ENCODE measurements at places on chromosomes 7 and 10.

GRCh38 chr10:127612-128432 lies 7.4 kb upstream of the ZMYND11 start:
- DNase-seq, result no peak

DNA sequence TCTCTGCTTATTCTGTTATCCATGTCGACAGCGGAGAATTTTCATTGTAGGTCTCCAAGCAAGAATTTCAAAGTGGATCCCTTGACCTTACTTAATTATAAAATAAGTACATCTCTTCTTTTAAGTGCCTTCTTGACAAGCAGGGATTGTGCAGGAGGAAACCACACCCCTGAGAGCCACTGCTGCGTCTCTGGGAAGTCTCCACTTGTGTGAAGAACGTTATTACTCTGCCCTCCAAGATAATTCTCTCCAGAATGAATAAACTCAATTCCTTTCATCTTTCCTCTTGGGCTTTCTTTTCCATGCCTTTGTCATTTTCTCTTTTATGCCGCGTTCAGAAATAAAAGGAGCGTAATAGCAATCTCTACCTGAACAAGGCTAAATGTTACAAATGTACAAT lies 1030.9 kb upstream of the LRRTM3 start:
- DNase-seq, result no peak

GRCh38 chr7:66307591-66308215 lies 102.6 kb downstream of the TPST1 start:
- no peak for DNase-seq

GRCh38 chr7:141679014-141679413 lies 23.0 kb downstream of the DENND11 start:
- DNase-seq, result no peak

- no peak for DNase-seq
These were observed 244.5 kb upstream of the ANKRD30A start for GRCh38 chr10:36880898-36881297.

DNA sequence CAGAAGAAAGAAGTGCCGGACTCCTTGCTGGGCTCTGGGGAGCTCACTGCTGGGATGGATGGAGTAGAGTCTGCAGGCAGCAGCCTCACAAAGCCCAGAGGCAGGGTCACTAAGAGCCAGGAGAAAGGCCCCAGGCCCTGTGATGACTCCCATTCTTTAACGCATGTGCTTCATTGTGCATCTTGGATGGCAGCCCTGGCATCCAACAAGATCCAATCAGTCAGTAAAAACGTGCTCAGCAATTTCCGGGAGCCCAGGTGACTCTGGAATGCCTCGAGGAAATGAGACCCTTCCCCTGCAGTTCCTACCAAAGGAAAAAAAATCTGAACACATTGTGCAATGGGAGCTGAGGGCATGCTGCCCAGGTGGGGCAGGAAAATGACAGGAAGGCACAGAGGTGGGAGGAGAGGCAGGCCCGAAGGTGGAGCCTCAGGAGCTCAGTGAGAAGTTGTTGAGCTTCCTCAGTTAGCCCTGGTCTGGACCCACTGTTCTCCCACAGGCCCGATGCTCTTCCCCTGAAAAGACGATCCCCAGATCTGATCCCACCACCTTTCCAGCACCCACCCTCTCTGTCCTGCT lies 60.7 kb upstream of the TMEM72 start:
- DNase-seq, result no peak

GRCh38 chr7:15662451-15662850 lies 24.0 kb downstream of the MEOX2 start:
- no peak for DNase-seq

- no peak for DNase-seq
These were observed 80.4 kb downstream of the VIPR2 start for GRCh38 chr7:159064121-159064815.

- DNase-seq, result no peak
These were observed 260.1 kb downstream of the CREB5 start for GRCh38 chr7:28672397-28672797.

DNA sequence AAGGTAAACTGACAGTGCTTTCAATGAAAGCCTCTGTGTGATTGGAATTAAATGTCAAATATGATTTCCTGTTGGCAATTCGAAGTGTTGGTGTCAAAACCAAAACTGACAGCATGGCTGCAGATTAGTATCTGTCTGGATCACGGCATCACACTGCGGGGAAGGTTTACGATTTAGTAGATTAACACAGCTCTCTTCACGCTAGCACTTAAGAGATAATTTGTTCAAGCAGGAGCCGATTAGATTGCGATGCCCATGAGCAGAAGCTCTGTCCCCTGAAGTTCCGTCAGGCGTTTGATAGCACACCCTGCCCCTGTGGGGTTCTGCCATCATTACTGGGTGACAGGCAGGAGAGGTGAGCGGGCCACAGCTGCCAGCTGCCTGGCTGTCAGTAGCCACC lies 279.5 kb upstream of the AUTS2 start:
- DNase-seq, result no peak
